ENCODE measurements at places on chromosomes 1 and 21.

DNA sequence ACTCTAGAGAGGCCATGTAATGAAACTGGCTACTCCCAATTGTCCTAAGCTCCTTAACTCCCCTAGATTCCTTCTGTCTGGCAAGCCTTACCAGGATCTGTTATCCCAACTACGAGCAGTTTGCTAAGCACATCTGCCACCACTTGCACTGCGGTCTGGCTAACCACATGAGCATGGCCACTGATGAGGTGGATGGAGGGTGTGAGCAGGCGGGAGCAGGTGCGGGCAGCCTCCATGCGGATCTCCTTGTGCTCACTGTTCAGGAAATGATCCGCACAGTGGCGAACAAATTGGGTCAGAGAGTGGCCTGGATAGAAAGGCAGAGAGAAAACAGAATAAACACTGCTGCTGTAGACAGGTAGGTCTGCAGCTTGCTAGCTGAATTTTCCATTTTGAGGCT is 24.0 kb downstream of the MTOR start:
- DNase-seq = no peak

- no peak for DNase-seq
Measured at GRCh38 chr1:22471078-22471477, 19.4 kb downstream of the ZBTB40 start.

DNA sequence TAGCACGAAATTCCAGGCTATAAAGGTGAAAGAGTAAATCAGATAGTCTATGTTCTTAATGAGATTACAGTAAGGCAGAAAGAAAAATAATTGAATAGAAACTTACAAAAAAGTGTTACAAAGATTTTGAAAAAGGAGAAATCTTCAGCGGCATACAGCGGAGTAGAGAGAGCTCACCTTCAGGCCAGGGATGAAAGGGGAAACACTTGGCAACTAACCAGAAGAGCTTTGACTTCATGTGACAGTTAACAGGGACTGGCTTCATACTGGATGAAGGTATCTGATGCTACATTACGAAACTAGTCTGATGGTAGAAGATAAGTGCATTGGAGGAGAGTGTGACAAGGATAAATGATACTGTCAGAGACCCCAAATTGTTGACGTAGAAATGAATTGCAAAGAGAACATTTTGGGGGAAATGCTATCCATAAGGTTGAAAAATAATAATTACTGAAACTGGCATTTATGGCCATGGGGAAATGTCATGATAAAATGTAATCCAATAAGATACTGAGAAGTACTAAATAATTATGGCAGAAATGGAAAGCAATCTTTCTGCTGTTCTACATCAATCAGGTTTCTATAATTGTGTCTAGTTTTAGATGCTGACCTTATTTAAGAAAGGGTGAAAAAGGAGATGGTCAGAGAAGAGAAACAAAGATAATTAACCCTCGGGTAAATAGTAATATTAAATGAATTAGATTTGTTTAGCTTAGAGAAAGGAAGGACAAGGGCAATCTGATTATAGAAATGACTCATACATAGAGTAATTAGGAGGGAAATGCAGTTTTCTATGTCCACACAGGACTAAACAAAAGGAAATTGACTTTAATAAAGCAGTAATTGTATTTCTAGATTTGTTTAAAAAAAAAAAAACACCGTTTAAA is 808.7 kb downstream of the NCAM2 start:
- DNase-seq = no peak

DNA sequence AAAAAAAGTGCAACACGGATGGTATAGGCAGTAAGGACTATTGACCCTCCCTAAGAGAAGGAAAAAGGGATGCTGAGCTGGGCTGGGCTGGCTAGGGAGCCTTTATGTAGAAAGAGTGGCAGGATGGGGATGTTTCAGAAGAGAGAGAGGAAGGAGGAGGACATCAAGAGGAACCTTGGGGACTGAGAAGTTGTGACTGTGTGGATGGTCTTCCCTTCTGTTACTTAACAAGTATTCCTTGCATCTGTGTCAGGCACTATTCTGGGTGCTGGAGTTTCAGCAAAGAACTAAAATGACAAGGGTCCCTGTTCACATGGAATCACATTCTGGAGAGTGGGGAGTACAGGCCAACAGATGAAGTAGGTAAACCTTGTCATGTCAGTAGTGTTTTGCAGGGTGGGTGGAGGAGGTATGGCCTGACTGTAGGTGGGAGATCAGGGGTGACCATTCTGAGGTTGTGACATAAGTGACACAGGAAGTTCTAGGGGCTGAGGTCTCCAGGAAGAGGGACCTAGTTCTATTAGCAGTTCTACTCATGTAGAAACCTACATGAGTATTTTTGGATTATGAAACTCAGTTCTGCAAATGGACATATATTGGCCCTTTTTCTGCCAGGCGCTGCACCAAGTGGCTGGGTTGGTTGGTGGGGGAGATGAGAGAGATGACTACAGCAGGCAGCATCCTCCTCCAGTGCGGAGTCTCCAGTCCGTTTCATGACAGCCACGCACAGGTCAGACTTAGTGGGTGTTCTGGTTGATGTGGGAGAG is 53.8 kb downstream of the PRDM2 start:
- no peak for DNase-seq

GRCh38 chr1:241217516-241217915 is 139.5 kb downstream of the RGS7 start:
- no peak for DNase-seq

DNA sequence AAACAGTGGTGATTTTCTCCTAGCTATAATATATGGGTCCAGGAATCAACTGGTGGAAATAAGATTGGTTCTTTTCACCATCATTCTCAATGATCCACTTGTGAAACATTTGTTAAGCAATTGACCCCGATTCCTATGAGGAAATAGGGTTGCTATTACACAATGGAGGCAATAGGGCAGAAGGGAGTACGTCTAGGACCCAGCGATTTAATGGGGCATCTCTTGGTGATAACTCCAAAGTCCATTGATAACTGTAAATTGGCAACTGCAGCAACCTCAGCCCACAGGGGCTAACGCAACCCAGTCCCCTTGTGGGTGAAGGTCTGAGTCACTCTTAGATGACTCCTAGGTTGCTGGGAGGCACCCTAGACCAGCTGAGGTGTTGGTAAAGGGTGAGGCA is 62.5 kb upstream of the BARHL2 start:
- DNase-seq = no peak

DNA sequence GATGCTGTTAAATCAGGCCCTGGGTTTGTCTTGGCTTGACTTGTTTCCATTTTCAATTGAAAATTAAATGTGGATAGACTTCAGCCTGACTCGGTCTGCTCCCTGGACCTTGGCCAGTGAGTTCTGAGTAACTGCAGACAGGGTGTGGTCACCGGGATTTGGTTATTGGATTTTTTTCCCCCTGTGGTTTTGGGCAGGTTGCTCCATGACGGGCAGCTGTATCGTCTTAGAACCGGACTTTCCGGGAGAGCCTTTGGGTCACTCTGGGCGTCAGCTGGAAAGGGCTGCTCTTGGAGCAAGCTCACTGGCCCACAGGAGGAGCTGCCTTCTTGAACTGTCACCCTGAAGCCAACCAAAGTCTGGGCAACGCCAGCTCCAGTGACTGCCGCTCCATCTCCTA is 75.0 kb downstream of the CLIC6 start:
- DNase-seq = no peak

GRCh38 chr1:181482001-181482430 is 1.3 kb upstream of the CACNA1E start:
- no peak for DNase-seq

DNA sequence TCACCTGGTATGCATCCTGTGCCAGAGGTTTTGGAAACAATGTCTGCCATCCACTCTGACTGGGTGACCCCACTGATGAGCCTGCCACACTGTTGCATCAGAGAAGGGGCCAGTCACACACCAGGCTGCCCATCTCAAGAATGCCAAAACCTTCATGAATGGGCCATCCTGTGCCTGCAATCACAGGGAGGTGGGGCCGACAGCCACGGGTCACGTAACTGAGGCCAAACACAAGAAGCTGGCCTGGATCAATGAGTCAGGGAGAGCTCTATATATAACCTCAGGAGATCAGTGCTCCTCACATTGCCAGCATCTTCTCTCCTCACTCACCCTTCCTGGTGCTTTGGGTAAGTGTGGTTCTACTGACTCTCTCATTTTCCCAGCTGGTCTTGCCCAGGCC is at the start of gene LORICRIN:
LORICRIN (plus strand) TSS at position 301 of the 400 bp plus-strand sequence. CDS start 1,263 bp downstream, outside the sequence.
- no peak for DNase-seq

GRCh38 chr1:155324717-155325602 is 4.3 kb downstream of the RUSC1 start:
- peak; percentile 58 for DNase-seq

- DNase-seq = no peak
Measured at GRCh38 chr1:63951059-63951946, 177.5 kb downstream of the ROR1 start.
